NT2/D1 (cell line): ENCODE measurements at places on chromosomes 7 and 10.

GRCh38 chr10:84842593-84842992 lies 514.2 kb downstream of the CCSER2 start:
- no peak for DNase-seq

DNA sequence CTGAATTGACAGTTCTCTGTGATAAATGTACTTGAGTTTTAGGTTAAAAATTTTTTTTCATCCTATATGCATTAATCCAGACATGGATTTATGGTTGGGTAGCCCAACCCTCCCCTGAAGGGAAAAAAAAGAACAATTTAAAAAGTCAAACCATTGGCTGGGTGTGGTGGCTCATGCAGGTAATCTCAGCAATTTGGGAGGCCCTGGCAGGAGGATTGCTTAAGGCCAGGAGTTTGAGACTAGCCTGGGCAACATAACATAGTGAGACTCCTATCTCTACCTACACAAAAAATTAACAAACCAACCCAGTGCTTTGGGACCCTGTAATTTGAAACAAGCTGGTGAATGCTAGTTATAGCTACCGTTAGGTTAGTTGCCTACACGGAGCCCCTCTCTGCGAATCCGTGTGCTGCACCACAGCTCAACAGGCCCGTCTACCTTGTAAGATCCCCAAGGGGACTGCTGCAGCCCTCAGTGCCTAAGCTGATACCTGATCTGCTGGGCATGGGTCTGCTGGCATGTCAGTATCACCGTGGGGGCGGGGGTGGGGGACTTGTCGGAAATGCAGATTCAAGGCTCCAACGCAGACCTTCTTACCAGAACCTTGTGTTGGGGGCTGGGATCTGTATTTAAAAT lies 32.8 kb downstream of the TSPAN14 start:
- DNase-seq: no peak

GRCh38 chr7:82443036-82443546 lies 486 bp downstream of the CACNA2D1 start:
- DNase-seq: no peak

- no peak for DNase-seq
Observed at GRCh38 chr10:15570738-15571339, 148.9 kb downstream of the ITGA8 start.

DNA sequence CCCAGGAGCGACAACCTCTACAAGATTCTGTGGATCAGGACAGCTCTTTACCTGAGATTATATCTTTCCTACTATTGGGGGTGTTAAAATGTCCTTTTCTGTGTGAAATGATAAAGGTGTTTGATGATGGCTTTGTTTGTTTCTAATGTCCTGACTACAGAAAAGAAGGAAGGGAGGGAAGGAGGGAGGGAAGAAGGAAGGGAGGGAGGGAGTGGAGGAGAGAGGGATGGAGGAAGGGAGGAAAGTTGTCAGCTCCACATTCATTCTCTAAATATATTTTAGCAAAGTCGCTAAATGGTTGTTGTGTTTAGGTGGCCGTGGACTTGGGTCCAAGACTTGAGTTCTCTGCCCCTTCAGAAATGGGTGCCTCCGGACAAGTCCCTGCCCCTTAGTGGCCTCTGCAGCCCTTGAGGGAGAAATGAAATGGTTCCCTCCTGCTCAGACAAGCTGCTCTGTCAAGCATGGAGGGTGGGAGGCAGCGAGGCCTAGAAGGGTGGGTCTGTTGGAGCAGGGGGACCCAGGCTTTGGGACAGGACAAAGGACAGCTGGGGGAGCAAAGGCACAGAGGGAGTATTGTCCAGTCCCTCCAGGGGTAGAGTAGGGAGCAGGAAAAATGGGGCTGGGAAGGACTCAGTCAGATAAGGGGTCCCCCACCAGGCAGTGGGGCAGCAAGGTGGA lies 4.4 kb downstream of the RGS10 start:
- DNase-seq: no peak
